Thymus (tissue), 14 donors: ENCODE measurements at places on chromosomes 6 and 20. TPM values are rescaled to one million over a fixed set of nuclear protein-coding genes. Genes with fewer than 3 reads are reported as not detected.

GRCh38 chr20:44187054-44187771 lies at the start of gene JPH2:
JPH2 (minus strand) TSS chr20:44187188; CDS start chr20:44186705, 483 bp downstream.
- no peak within 1 kb of the TSS for H3K4me3 ChIP-seq
- DNase-seq = no peak
- no peaks in the 10 kb centered on the region for H3K4me1 ChIP-seq
- no peak within 1 kb of the TSS for H3K27ac ChIP-seq

HLA-DRB5 gene
- total RNA-seq = 266 TPM

DNA sequence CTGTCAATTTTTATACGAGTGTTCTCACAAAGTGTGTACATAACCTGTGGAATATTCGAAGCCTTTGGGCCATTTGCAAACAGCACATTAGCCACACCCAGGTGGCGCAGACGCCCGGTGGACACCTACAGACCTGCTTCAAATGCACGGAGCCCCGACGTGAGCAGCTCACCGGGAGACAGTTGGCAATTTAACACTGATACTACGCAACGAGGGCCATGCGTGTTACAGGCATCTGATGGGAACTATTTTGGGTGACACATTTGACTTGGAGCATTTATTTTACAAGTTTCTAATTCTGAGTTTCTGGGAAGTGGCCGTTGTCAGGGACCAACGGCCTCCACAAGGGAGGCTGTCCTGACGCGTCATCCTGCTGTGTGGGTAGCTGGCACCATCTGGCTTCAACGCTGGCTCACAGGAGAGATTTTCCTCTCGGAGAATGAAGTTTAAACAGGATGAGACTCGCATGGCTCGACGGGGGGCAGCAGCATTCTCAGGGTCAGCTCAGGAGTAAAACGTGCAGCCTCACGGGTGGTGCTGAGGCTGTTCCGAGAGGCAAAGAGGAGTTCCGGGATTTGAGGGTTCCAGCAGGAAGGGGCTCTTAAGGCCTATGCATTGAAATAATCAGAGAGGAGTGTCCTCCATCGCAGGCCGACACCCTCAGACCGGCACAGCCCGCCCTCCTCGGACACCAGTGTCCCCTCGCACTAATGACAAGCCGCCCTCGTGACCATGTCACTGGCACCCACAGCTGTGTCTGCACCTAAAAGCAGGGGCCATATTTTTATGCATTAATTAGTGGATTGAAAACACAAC lies 207.4 kb downstream of the DLL1 start:
- H3K27ac ChIP-seq = no peak overlapping the region
- no peaks in the 10 kb centered on the region for H3K36me3 ChIP-seq
- H3K4me3 ChIP-seq = no peak overlapping the region
- H3K4me1 ChIP-seq = peaks cover 7% of the 10 kb centered on the region
- peaks cover 1% of the 10 kb centered on the region for H3K27me3 ChIP-seq

DNA sequence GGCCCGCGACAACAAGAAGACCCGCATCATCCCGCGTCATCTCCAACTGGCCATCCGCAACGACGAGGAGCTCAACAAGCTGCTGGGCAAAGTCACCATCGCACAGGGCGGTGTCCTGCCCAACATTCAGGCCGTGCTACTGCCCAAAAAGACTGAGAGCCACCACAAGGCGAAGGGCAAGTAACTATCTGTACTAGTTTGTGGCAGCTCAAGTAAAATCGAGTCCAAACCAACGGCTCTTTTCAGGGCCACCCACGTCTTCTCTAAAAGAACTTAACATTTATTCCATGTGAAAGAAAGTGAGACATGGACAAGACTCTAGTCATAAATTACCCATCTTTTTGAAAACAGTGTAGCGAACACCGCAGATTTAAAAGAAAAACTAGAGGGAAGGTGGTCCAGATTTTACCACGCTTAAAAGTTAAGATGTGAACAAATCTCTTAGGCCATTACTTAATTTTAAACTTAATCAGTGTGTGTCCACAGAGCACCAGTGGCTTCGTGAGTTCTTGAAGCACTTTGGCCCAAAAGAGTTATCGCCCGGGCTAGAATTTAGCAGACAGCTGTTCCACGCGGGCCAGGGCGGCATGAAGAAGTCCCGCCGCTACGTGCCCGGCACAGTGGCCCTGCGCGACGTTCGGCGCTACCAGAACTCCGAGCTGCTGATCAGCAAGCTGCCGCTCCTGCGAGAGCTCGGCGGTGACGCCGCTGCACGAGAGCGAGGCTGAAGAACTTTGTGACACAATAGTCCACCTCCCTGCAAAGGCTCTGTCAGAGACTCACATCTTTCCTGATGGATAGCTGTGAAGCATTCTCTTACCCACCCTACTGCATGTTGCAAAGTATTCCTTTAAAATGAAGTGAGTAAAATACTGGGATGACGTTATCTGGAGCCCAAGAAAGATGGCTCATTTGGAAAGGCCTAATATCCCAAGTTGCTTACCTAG lies 113.9 kb upstream of the PRSS16 start:
- H3K36me3 ChIP-seq = no peaks in the 10 kb centered on the region
- peaks cover 32% of the 10 kb centered on the region for H3K4me1 ChIP-seq
- DNase-seq = peak; percentile 82
- peak overlapping the region; percentile 76 for H3K4me3 ChIP-seq
- peak overlapping the region; percentile 97 for H3K27ac ChIP-seq

MYBL2 gene
- 28.8 TPM for total RNA-seq

GRCh38 chr6:108561742-108562502 lies 1.2 kb downstream of the FOXO3 start:
- H3K4me1 ChIP-seq = peaks cover 28% of the 10 kb centered on the region
- peak overlapping the region; percentile 29 for H3K4me3 ChIP-seq
- peaks cover 12% of the 10 kb centered on the region for H3K27me3 ChIP-seq

- no peak for DNase-seq
- H3K4me3 ChIP-seq = no peak overlapping the region
- no peaks in the 10 kb centered on the region for H3K36me3 ChIP-seq
- H3K27ac ChIP-seq = no peak overlapping the region
- peaks cover 7% of the 10 kb centered on the region for H3K4me1 ChIP-seq
- H3K27me3 ChIP-seq = no peaks in the 10 kb centered on the region
These were observed 10.0 kb upstream of the CST7 start for GRCh38 chr20:24939036-24939435.

TMEM242 gene
- 6.1 TPM for total RNA-seq

DNA sequence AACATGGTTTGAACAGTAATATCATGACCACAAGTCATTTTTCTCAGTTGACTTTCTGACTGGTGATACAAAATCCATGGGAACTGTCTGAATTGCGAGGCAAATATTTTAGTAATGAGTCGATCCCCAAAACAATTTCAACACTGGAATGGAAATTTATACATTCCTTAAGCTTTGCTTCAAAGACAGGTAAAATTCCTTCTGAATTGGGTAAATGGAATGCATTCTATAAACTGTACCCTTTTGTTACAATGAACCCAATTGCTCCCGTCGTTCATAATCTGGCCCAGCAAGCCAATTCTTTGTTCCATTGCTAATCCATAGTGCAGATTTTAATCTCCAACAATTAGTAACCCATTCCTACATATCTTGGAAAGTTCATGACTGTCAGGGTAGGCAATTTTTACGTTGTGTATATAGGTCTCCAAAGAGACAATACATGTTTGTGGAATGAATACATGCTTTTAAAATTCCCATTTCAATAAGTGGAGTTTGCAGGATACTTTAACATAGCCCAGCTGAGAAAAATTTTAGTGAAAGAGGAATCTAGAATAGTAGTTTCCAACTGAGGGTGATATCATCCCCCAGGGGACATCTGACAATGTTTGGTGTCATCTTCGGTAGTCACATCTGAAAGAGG lies 32.7 kb downstream of the CYP24A1 start:
- H3K36me3 ChIP-seq = no peaks in the 10 kb centered on the region
- no peaks in the 10 kb centered on the region for H3K4me1 ChIP-seq
- no peak overlapping the region for H3K4me3 ChIP-seq
- no peak overlapping the region for H3K27ac ChIP-seq
- H3K27me3 ChIP-seq = no peaks in the 10 kb centered on the region
- DNase-seq = no peak

GRCh38 chr20:56316483-56316882 lies 42.3 kb upstream of the FAM210B start:
- H3K4me1 ChIP-seq = no peaks in the 10 kb centered on the region
- H3K27ac ChIP-seq = no peak overlapping the region
- no peaks in the 10 kb centered on the region for H3K36me3 ChIP-seq

GRCh38 chr6:109393886-109394281 lies 11.6 kb upstream of the CD164 start:
- no peaks in the 10 kb centered on the region for H3K36me3 ChIP-seq
- no peak overlapping the region for H3K4me3 ChIP-seq
- H3K27ac ChIP-seq = no peak overlapping the region
- no peaks in the 10 kb centered on the region for H3K4me1 ChIP-seq
- DNase-seq = no peak

DNA sequence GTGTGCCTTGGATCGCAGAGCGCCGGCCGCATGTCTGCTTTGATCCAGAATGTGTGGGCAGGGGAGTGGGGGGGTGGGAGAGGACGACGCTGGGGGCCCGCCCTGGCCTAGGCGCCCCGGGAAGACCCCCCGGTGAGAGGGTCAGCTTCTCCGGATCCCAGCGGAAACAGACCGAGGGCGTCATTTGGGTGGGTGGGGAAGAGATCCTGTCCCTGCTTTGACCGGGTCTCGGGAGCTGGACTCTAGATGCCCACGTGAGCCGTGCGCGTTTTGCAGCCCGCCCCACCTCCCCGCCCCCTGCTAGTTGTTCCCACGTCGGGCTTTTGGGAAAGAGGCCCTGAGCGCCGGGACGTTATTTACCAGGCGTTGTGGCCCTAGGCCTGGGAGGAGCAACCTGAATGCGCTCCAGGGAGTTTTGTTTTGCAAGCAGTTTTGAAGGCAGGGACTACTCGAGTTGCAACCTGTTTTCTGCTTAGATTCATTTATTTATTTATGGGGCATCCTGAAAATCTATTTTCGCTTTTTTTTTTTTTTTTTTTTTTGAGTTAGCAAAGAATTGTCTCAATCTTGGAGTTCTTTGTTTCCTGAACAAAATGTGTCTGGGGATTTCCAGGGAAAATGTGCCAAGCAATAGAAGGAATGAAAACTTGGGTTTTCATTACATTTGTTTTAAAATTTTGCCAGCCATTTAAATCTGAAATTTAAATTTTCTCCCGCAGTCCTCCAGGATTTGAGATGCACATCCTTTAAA lies 1.6 kb downstream of the DSP start:
- H3K27ac ChIP-seq = peak overlapping the region; percentile 24
- H3K4me1 ChIP-seq = peaks cover 4% of the 10 kb centered on the region
- H3K27me3 ChIP-seq = peaks cover 95% of the 10 kb centered on the region

DNA sequence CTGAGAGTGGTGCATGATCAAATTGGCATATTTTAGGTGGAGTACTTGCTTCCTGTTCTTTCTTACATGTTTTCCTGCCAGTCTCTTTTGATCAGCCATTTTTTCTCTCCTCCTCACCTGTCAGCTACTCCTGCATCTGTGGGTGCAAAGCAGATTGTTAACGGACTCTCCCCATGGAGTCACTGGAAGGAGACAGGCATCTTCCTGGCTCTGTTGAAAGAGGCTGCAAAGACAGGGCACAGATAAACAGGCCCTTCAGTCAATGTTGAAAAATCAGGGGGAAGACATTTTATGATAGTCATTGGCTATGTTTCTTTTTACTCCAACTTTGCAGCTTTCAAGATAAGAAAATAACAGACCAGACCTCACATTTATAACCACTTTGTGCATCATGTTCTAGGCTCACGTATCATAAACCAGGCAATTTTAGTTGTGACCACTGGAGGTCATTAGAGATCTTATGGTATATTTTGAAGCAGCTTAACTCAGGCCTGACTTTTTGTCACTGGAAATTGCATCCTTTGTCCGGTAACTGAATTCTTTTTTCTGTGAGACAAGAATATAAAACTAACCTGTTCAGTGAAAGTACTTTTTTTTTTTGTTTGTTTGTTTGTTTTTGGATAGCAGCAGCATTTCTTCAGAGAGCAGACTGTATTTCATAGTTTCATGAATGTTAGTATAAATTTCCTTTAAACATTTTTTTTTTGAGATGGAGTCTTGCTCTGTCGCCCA lies 20.1 kb downstream of the ECT2L start:
- peak; percentile 66 for DNase-seq
- no peak overlapping the region for H3K4me3 ChIP-seq
- H3K36me3 ChIP-seq = no peaks in the 10 kb centered on the region
- no peaks in the 10 kb centered on the region for H3K27me3 ChIP-seq
- no peak overlapping the region for H3K27ac ChIP-seq
- H3K4me1 ChIP-seq = peaks cover 9% of the 10 kb centered on the region

GRCh38 chr6:152360034-152360433 lies 277.1 kb downstream of the SYNE1 start:
- H3K36me3 ChIP-seq = no peaks in the 10 kb centered on the region
- no peak overlapping the region for H3K4me3 ChIP-seq
- no peak for DNase-seq
- H3K27me3 ChIP-seq = peaks cover 3% of the 10 kb centered on the region

DNA sequence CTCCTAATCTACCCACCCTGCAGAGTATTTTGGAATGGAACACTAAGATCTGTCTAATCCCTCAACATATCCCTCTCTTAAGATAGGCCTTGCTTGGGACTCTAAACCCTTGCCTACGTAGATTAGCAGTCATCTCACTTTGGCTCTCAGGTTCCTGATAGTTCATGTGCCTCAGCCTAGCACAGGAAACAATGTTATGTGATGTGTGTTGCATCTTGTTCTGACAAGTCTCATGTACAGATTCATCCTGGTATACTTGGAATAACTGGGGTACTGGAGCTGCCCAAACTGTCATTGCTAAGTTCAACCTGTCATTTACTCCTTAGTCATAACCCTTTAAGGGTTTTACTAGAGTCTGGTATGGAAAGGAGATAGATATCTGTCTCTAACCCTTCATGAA lies 34.1 kb downstream of the TREML1 start:
- DNase-seq = no peak
- no peak overlapping the region for H3K4me3 ChIP-seq
- H3K27ac ChIP-seq = no peak overlapping the region
- H3K4me1 ChIP-seq = no peaks in the 10 kb centered on the region

STMND1 gene
- 0.05 TPM for total RNA-seq

DNA sequence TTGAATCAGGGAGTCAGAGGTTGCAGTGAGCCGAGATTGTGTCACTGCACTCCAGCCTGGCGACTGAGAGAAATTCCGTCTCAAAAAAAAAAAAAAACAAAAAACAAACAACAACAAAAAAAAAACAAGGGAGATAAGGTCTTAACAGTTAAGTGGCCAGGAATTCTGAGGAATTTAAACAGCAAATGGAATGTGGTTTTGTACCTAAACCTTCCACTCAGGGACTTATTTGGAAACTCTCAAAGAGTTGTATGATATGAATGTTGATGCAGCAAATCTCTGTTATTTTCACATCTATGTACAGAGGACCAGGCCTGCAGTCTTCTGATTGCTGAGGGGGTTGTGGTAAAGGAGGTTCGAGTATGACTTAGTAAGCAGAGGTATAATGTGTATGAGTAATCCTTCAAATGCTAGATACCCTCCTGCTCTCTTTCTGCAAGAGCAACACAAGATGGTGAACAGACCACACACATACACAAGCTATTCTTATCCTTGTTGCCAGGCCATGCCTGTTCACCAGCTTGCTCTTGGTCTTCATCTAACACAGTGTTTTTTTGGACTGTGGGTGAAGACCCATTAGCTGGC lies 174.9 kb upstream of the SCGN start:
- peaks cover 6% of the 10 kb centered on the region for H3K36me3 ChIP-seq
- peaks cover 4% of the 10 kb centered on the region for H3K4me1 ChIP-seq
- H3K27me3 ChIP-seq = no peaks in the 10 kb centered on the region

GRCh38 chr6:135008941-135009290 lies 45.7 kb downstream of the HBS1L start:
- H3K4me1 ChIP-seq = peaks cover 8% of the 10 kb centered on the region
- no peak for DNase-seq
- H3K36me3 ChIP-seq = peaks cover 16% of the 10 kb centered on the region
- no peak overlapping the region for H3K27ac ChIP-seq
- no peak overlapping the region for H3K4me3 ChIP-seq
- H3K27me3 ChIP-seq = no peaks in the 10 kb centered on the region
